ENCODE measurements at places on chromosomes 2 and 18. TPM values are rescaled to one million over a fixed set of nuclear protein-coding genes. Genes with fewer than 3 reads are reported as not detected.

Gene MLPH
- total RNA-seq, result 5.3 TPM

Gene MYO1B
- total RNA-seq, result 17.3 TPM

Gene ASB18
- total RNA-seq, result not detected

Gene UGT1A4
- not detected for total RNA-seq

Gene POTEC
- not detected for total RNA-seq

Gene COL6A3
- total RNA-seq, result 350 TPM

Gene POTEI
- not detected for total RNA-seq

Gene GREB1L
- 13.2 TPM for total RNA-seq

Gene SLC30A3
- not detected for total RNA-seq

Gene LIMS3
- 5.0 TPM for total RNA-seq

Gene NCOA1
- 43.9 TPM for total RNA-seq

Gene C2orf15
- 0.39 TPM for total RNA-seq

Gene C1QL2
- total RNA-seq, result not detected

Gene TCF23
- total RNA-seq, result not detected

DNA sequence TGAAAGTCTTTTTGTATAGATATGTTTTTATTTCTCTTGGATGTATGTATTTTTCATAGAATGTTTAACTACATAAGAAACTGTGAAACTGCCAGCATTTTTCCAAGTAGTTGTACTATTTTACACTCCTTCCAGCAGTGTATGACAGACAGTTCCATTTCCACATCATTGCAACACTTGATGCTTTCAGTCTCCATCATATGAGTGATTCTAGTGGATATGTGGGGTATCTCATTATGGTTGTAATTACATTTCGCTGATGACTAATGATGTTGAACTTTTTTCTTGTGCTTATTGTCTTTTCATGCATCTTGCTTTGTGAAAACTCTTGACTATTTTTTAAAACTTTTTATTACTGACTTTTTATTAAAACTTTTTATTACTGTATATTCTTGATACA lies 101.4 kb downstream of the ARHGAP28 start:
- no peak overlapping the region for H3K4me3 ChIP-seq
- no peak overlapping the region for H3K27ac ChIP-seq
- H3K36me3 ChIP-seq, result no peaks in the 10 kb centered on the region
- DNase-seq, result no peak

DNA sequence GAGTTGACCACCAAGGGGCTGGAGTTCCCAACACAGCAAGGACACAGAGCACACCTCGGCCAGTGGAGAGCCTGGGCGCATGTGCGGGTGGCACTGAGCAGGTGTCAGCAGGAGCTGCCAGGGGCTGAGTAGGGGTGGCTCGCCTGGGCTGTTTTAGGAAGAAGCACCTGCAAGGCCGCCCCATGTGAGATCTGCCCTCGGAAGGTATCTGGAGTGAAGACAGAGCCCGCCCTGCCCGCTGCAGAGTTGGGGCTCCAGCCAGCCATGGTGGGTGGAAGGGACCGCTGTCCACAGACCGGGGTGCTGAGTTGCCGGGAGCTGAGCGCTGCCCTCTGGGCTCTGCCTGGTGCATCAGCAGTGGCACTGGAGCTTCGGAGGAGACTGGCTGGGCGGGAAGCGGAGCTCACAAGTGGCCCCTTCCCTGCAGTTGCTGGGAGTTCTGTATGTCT lies 35.2 kb downstream of the MTERF4 start:
- H3K27ac ChIP-seq, result no peak overlapping the region
- H3K36me3 ChIP-seq, result no peaks in the 10 kb centered on the region
- DNase-seq, result peak; percentile 68
- no peak overlapping the region for H3K4me3 ChIP-seq
- no peaks in the 10 kb centered on the region for H3K4me1 ChIP-seq

- DNase-seq, result no peak
- H3K27me3 ChIP-seq, result no peaks in the 10 kb centered on the region
- no peak overlapping the region for H3K4me3 ChIP-seq
- H3K4me1 ChIP-seq, result peaks cover 5% of the 10 kb centered on the region
These were observed 75.1 kb downstream of the BOLA3 start for GRCh38 chr2:74072565-74072964.

GRCh38 chr2:187075199-187075635 lies 226.2 kb upstream of the ZSWIM2 start:
- no peaks in the 10 kb centered on the region for H3K27me3 ChIP-seq
- no peaks in the 10 kb centered on the region for H3K36me3 ChIP-seq
- H3K4me3 ChIP-seq, result no peak overlapping the region
- H3K4me1 ChIP-seq, result no peaks in the 10 kb centered on the region
- DNase-seq, result no peak
- H3K27ac ChIP-seq, result no peak overlapping the region

GRCh38 chr2:205428811-205429210 lies 253.5 kb upstream of the NRP2 start:
- no peak overlapping the region for H3K4me3 ChIP-seq
- no peak overlapping the region for H3K27ac ChIP-seq
- H3K4me1 ChIP-seq, result no peaks in the 10 kb centered on the region
- DNase-seq, result no peak
- H3K27me3 ChIP-seq, result no peaks in the 10 kb centered on the region

- peaks cover 34% of the 10 kb centered on the region for H3K4me1 ChIP-seq
- no peak overlapping the region for H3K27ac ChIP-seq
- DNase-seq, result no peak
- no peak overlapping the region for H3K4me3 ChIP-seq
- no peaks in the 10 kb centered on the region for H3K36me3 ChIP-seq
These were observed 105.6 kb upstream of the CTDP1 start for GRCh38 chr18:79573921-79574491.

DNA sequence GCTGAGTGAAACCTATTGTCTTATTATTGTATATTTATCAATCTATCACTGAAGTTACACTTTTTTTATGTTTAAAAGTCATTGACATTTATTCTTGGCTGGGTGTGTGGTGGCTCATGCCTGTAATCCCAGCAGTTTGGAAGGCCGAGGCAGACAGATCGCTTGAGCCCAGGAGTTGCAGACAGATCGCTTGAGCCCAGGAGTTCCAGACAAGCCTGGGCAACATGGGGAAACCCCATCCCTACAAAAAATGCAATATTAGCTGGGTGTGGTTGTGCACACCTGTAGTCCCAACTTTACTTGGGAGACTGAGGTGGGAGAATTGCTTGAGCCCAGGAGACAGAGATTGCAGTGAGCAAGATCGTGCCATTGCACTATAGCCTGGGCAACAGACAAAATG lies 97.8 kb downstream of the EPC2 start:
- no peaks in the 10 kb centered on the region for H3K36me3 ChIP-seq
- no peak overlapping the region for H3K4me3 ChIP-seq
- DNase-seq, result no peak
- no peaks in the 10 kb centered on the region for H3K27me3 ChIP-seq
- no peaks in the 10 kb centered on the region for H3K4me1 ChIP-seq

DNA sequence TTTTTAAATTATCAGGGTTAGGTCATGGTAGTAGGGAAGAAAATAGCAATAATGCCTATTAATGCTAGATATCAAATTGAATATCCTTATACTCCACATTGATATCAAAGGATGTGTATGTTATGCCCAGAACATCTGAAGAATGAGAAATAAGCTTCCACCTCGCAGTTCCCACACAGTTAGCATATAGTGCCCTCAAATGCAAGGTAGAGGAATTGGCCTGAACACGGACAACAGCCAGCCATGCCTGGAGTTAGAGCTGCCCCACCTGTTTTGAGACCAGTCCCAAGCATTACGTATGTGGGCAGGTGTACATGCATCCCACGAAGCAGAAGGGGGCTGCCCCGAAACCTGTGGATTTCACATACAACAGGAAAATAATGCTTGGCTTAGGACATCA lies 79.6 kb downstream of the SUMO1 start:
- H3K27me3 ChIP-seq, result no peaks in the 10 kb centered on the region
- H3K27ac ChIP-seq, result no peak overlapping the region
- peaks cover 10% of the 10 kb centered on the region for H3K4me1 ChIP-seq
- H3K36me3 ChIP-seq, result no peaks in the 10 kb centered on the region

- H3K27ac ChIP-seq, result no peak overlapping the region
- H3K4me3 ChIP-seq, result no peak overlapping the region
- H3K36me3 ChIP-seq, result peaks cover 26% of the 10 kb centered on the region
- H3K27me3 ChIP-seq, result no peaks in the 10 kb centered on the region
- no peaks in the 10 kb centered on the region for H3K4me1 ChIP-seq
- no peak for DNase-seq
These were observed 45.3 kb downstream of the PIKFYVE start for GRCh38 chr2:208311321-208311720.

DNA sequence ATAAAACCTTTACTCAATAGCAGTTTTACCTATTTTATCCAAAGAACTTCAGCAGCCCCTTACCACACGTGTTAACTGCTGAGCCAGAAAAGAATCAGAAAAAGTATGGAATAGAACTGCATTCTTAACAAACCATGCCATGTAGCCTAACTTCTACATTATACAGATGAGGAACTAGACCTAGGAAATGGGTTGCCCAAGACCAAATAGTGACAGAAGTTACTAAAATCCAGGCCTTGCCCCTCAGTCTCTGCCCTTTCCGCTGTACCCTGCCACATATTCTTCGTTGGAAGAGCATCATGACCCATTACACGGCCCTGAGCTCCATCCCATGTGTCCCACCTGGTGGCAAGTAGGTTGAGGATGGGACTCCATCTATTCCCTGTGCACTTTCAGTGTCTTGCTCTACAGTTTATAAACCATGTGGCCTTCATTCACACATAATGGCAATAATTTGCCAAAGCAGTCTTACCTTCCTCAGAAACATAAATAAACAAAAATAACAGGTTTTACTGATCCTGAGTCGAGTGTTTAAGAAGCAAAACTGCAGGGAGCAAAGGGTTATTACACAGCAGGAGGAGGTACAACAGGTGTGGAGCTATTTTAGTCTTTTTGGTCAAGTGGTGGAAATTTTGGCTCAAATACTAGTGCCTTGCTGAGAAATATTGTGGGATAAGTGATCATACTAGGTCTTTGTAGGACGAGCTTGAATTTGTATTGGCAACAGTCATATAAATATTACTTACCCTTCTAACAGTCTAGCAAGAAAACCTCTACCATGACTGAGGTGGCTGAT lies 46.5 kb downstream of the HNRNPLL start:
- H3K36me3 ChIP-seq, result peaks cover 19% of the 10 kb centered on the region
- H3K4me1 ChIP-seq, result no peaks in the 10 kb centered on the region
- no peak overlapping the region for H3K4me3 ChIP-seq
- DNase-seq, result no peak
- H3K27ac ChIP-seq, result no peak overlapping the region

DNA sequence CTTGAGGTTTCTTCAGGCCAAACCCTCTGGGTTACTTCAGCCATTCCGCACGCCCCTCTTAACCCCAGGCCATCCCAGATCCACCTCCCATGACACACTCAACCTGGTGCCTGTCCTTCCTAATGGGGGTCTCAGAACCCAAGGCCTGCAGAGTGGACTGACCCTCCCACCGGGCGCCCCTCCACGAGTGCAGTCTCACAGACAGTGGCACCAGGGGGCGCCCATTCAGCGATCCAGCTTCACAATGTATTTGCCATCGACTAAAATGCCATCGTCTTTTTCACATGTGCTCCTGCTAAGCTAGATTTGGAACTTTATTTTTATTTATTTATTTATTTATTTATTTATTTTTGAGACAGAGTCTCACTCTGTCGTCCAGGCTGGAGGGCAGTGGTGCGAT lies 38.5 kb downstream of the INPP5D start:
- no peaks in the 10 kb centered on the region for H3K4me1 ChIP-seq
- no peak for DNase-seq
- no peak overlapping the region for H3K27ac ChIP-seq
- H3K27me3 ChIP-seq, result peaks cover 6% of the 10 kb centered on the region

- DNase-seq, result no peak
- no peak overlapping the region for H3K4me3 ChIP-seq
- H3K4me1 ChIP-seq, result no peaks in the 10 kb centered on the region
- no peaks in the 10 kb centered on the region for H3K36me3 ChIP-seq
These were observed 59.3 kb upstream of the ACVR1 start for GRCh38 chr2:157935378-157935906.

GRCh38 chr2:21928292-21928691 lies 804.5 kb downstream of the TDRD15 start:
- no peaks in the 10 kb centered on the region for H3K36me3 ChIP-seq
- no peak for DNase-seq
- no peak overlapping the region for H3K27ac ChIP-seq
- H3K27me3 ChIP-seq, result no peaks in the 10 kb centered on the region
- no peak overlapping the region for H3K4me3 ChIP-seq

GRCh38 chr2:178584666-178585065 lies 104.4 kb downstream of the PLEKHA3 start:
- no peak overlapping the region for H3K27ac ChIP-seq
- peaks cover 18% of the 10 kb centered on the region for H3K36me3 ChIP-seq
- no peaks in the 10 kb centered on the region for H3K27me3 ChIP-seq
- no peak for DNase-seq
- no peak overlapping the region for H3K4me3 ChIP-seq

GRCh38 chr18:55018602-55019001 lies 59.3 kb upstream of the CCDC68 start:
- H3K4me3 ChIP-seq, result no peak overlapping the region

- H3K4me3 ChIP-seq, result no peak overlapping the region
- DNase-seq, result no peak
- no peaks in the 10 kb centered on the region for H3K36me3 ChIP-seq
- H3K27me3 ChIP-seq, result no peaks in the 10 kb centered on the region
- H3K4me1 ChIP-seq, result peaks cover 31% of the 10 kb centered on the region
- H3K27ac ChIP-seq, result peak overlapping the region; percentile 35
These were observed 30.4 kb downstream of the TOGARAM2 start for GRCh38 chr2:29011418-29012060.

GRCh38 chr2:238302087-238302486 lies 13.7 kb upstream of the PER2 start:
- DNase-seq, result no peak
- no peak overlapping the region for H3K27ac ChIP-seq
- H3K27me3 ChIP-seq, result no peaks in the 10 kb centered on the region
- H3K4me3 ChIP-seq, result no peak overlapping the region

- H3K36me3 ChIP-seq, result no peaks in the 10 kb centered on the region
- H3K4me3 ChIP-seq, result no peak overlapping the region
- H3K4me1 ChIP-seq, result no peaks in the 10 kb centered on the region
- no peak overlapping the region for H3K27ac ChIP-seq
- no peaks in the 10 kb centered on the region for H3K27me3 ChIP-seq
These were observed 39.6 kb downstream of the DCDC2C start for GRCh38 chr2:3742743-3743508.

DNA sequence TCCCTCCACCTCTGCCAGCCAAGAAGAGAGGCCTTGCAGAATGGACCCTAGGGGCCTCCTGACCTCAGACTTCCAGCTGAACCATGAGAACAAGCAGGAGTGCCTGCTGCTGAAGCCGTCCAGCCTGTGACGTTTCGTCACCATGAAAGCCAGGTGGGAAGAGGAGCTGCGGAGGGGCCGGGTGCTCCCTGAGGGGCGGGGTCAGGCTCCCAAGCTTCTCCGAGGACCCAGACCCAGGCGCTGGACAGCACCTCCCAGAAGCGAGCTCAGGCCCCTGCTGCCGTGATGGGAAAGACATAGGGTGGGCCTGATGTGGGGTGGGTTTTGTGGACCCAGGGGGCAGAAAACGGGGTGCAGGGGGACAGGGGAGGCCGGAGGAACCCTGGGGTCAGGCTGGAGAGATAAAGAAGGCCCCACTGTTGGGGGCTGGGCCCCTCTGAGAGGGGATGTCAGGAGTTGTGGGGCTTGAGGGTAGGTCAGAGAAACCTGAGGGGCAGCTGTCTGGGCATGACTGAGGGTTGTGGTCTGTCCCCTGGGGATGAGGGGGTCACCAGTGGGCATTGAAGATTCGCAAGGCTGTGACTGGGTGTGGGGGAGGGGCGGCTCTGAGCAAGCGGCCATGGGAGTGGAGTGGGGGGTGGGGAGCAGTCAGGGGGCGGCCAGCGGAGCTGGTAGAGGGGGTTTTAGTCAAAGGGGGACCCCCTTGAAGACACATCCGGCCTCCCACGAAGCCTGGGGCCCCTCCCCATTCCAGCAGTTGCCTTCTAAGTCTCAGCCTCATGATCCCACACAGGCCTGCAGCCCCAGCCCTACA lies 73.4 kb upstream of the ODC1 start:
- no peak for DNase-seq
- H3K27ac ChIP-seq, result no peak overlapping the region
- H3K27me3 ChIP-seq, result no peaks in the 10 kb centered on the region
- no peaks in the 10 kb centered on the region for H3K36me3 ChIP-seq
- no peak overlapping the region for H3K4me3 ChIP-seq
- no peaks in the 10 kb centered on the region for H3K4me1 ChIP-seq
